Activated CD4-positive, CD25-positive, alpha-beta regulatory T cell (primary cell): ENCODE measurements at places on chromosomes 1 and 21.

- DNase-seq: no peak
Observed at GRCh38 chr1:192709544-192709943, 73.6 kb downstream of the RGS13 start.

GRCh38 chr1:10324627-10325026 is 74.2 kb upstream of the PGD start:
- no peak for DNase-seq

- no peak for DNase-seq
Observed at GRCh38 chr1:199311478-199312262, 672.8 kb downstream of the PTPRC start.

DNA sequence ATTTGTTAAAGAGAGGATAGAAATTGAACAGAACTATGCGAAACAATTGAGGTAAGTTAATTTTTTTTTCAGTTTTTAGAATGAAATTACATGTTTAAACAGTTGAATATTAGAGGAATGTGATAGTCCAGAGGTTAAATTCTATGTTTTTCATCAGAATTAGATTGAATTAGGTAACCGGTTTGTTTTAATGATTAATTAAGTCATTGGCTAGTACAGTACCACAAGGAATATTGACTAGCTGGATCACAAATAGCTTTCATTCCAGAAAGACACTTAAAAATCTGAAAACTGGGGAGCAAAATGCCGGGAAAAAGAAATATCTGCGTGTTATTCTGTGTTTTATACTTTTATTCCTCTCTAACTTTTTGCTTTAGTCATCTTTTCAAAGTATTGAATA is 51.6 kb downstream of the FNBP1L start:
- no peak for DNase-seq
